Type B pancreatic cell (in vitro differentiated cells): ENCODE measurements at places on chromosomes 2 and 18.

- no peak for DNase-seq
These were observed 228.7 kb upstream of the SLC8A1 start for GRCh38 chr2:40680547-40680946.

GRCh38 chr2:11602563-11603204 is 67.3 kb downstream of the NTSR2 start:
- DNase-seq: no peak

GRCh38 chr2:19702267-19702666 is 199.5 kb downstream of the TTC32 start:
- no peak for DNase-seq

DNA sequence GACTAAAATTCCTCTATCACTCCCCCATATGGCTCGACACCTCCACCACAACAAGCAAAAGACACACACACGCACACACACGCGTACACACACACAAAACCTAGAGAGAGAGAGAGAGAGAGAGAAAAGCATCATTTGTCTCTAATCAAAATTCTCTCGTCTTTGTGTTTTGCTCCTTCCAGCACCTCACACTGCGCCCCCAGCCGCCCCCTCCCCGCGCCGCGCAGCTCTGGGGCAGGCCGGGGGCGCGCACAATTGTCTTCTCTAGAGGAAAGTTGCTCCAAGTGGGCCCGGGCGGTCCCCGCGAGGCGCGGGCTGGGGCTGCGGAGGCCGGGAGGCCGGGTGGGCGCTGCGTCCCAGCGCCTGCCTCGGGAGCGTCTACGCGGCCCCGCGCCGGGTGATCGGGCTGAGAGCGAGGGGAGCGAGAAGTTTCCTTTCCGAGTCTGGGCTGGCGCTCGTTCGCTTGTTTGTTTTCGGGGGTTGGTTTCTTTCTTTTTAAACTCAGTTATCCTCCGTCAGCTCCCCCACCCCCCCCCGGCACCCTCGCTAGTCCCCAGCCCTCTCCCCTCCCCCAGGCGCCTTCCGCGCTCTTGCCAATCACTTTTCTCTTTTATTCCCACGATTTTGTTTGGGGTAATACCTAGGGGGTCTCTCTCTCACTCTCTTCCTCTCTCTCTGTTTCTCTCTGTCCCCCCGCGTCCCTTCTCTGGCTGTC is 4.1 kb downstream of the ZEB2 start:
- DNase-seq: no peak

- no peak for DNase-seq
These were observed 10.4 kb downstream of the CERKL start for GRCh38 chr2:181646415-181646987.

DNA sequence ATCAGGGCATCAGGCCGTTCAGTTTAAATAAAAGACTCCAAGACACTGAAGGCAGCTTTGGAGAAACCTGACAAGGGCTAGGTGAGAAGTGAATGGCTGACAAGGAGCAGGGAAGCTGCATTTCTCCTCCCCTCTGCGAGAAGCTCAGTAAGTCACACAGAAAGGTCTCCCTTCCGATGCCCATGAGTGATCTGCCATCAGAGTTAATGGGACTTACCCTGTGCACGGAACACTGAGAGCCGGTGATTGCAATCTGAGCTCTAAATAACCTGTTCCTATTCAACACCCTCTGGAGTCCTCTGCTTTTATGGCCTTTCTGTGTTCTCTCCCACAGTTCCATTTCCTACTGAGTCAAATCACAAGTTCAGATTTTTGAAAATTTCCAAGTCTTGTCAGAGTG is 322.2 kb upstream of the MYT1L start:
- no peak for DNase-seq

GRCh38 chr2:24010477-24011249 is 778 bp downstream of the MFSD2B start:
- DNase-seq: no peak

DNA sequence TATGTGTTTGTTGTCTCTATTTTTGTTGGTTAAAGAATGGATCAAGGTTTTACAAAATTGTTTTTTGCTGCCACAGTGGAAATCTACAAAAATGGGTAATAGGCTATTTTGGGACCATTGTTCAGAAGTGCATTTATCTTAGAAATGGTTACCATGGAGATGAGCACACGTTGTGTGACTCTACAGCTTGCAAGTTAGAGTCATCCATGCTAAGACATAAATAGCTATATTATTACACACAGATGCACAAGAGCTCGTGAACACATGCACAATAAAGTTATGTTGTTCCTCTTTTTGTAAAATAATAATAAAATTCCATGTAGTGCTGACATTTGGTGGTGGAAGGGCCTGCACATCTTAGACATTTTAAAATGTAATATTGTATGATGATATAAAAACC is 15.5 kb upstream of the DUSP19 start:
- DNase-seq: no peak

- no peak for DNase-seq
These were observed 339.0 kb upstream of the KCNH7 start for GRCh38 chr2:163177592-163177991.

- no peak for DNase-seq
These were observed 339.8 kb downstream of the CDH19 start for GRCh38 chr18:66264130-66264529.

DNA sequence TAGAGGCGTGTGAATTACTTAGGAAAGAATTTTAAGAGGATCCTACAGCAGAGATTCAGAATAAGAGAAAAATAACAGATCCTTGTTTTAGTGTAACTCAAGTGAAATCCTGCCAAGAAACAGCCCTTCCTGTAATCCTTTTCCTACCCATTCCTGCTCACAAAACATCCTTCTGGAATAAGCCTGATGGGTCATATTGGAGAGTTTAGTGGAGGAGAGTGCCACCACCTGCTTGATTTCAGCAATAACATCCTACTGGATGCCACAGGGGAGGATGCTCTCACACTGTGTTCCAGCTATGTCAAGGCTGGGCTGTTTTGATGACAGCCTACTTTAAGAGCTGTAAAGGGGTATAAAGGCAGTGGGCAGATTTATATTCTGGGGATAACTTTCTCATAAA is 54.8 kb upstream of the CCDC178 start:
- DNase-seq: no peak

- no peak for DNase-seq
These were observed 93.9 kb downstream of the TTC32 start for GRCh38 chr2:19807866-19808265.

GRCh38 chr2:143458258-143459190 is 329.3 kb downstream of the ARHGAP15 start:
- DNase-seq: no peak

DNA sequence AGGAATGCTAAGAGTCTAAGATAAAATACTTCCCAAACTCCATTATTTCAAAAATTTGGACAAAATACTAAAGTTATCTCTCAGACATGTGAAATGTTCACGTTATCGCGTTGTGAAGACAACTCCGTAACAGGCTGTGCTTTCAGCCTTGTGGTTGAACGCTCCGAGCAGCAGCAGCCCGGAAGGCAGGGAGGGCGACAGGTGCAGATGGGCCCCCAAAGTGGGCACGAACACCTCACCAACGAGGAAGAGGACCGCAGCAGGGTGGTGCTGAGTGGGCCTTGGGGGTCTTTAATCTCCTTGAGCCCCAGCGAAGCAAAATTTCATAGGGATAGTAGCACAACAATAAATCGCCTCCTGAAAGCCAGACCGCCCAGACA is 1.0 kb upstream of the FAM110C start:
- DNase-seq: no peak

- no peak for DNase-seq
These were observed 894.1 kb downstream of the SLC4A3 start for GRCh38 chr2:220521551-220521950.

- DNase-seq: no peak
These were observed 51.4 kb downstream of the ZFP36L2 start for GRCh38 chr2:43175020-43175441.

DNA sequence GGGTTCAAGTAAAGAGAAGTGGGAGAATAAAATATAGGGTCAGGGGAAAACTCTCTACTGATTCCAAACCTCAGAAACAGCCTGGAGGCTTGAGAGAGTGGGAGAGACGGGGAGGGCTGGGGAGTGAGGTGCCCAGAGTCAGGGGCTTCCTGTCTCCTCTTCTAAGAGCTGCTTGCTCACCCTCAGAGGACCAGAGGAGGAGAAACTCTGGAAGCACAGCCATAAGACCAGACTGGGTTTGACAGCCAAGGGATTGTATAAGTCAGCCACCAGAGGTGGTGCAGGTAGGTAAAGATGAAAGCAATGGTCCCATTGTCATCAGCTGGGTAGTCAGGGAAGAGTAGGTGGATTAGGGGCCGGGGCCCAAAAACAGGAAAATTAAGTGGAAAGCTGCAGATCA is 259.4 kb downstream of the TNS1 start:
- peak; percentile 24 for DNase-seq

DNA sequence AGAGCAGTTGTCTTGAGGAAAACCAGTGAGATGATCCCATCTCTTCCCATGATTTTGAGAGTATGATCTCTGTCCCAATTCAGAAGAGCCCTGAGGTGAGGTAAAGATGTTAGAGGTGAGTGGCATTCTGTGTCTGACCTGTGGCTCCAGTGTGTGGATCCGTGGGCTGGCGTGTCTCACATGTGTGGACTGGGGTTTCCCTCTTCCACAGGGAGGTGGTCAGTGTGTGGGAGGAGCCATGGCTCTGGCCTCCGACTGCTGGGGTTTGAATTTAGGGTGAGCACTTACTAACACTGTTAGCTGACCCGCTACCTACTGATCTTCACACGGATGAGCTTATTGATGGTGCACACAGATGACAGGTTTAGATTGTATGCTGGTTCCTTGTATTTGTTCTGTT is 31.2 kb downstream of the ASAP2 start:
- DNase-seq: no peak

- DNase-seq: no peak
These were observed 95.4 kb upstream of the FZD7 start for GRCh38 chr2:201938156-201938775.

DNA sequence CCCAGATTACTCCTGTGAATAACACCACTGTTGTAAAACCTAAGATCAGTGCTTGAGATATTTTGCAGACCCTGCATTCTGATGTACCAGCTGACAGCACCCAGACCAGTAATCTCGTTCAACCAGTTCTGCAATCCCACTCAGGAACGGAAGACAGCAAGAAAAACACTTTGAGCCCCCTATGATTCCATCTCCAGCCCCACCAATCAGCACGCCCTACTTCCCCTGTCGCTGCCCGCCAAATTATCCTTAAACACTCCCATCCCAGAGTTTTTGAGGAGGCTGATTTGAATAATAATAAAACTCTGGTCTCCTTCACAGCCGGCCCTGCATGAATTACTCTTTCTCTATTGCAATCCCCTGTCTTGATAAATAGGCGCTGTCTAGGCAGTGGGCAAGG is 173.9 kb upstream of the CDH2 start:
- no peak for DNase-seq

DNA sequence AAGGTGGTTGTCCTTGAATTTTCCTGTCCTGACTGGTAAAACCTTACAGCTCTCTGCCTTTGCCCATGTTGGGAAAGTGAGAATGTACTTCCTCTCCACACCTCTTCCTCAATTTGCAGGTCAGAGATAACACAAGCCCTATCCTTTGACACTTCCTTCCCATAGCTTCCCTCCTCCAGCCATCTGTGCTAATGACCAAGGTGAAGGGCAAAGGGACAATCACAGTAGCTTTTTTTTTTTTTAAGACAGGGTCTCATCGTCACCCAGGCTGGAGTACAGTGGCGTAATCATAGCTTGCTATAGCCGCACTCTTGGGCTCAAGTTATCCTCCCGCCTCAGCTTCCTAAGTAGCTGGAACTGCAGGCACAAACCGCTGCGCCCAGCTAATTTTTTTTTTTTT is 24.3 kb upstream of the STPG4 start:
- DNase-seq: no peak

GRCh38 chr2:238509151-238509835 is 82.6 kb downstream of the ASB1 start:
- no peak for DNase-seq

DNA sequence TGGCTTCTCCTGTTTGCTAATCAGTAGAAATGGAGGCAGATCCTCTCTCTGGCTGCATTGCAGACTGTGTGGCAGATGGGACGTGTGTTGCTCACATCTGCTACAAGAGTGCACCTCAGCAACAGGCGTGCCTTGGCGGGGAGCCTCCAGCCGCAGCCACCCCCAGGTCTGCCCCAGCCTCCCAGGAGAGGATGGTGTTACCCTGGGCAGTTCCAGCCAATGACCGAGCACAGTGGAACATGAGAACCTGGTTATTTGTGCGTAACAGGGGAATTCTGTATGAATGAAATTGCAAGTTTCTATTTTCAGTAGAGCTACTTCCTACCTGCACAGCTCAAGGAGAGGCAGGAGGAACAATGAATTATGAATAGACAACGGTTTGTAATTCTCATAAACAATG is 130.6 kb upstream of the CBLN2 start:
- no peak for DNase-seq

DNA sequence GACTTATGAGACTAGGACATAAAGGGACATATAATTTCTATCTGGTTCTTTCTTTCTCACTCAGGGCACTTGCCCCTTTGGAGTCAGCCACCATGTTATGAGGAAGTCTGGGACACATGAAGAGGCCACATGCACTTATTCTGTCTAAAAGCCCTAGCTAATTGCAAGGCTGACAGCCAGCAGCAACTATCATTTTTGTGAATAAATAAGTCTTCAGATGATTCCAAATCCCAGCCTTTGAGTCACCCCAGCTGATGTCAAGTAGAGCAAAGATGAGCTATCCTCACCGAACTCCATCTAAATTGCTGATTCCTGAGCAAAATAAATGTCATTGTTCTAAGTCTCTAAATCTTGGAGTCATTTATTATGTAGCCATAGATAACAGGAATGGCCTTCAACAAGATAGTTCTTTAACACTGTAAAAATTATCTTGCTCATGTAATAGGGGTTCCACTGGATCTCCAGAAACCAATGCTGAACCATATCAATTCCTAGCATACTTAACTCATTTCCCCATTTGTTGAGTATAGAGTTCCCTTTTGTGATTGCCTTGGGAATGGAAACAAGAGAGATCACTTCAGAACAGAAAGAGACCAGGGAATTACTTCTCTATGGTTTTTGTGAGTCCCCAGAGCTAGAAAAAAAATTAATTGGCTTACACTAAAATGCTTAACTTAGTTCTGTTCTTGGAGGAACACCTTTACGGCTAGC is 50.6 kb upstream of the FN1 start:
- DNase-seq: no peak

GRCh38 chr2:192016265-192016664 is 169.4 kb upstream of the CAVIN2 start:
- DNase-seq: no peak

DNA sequence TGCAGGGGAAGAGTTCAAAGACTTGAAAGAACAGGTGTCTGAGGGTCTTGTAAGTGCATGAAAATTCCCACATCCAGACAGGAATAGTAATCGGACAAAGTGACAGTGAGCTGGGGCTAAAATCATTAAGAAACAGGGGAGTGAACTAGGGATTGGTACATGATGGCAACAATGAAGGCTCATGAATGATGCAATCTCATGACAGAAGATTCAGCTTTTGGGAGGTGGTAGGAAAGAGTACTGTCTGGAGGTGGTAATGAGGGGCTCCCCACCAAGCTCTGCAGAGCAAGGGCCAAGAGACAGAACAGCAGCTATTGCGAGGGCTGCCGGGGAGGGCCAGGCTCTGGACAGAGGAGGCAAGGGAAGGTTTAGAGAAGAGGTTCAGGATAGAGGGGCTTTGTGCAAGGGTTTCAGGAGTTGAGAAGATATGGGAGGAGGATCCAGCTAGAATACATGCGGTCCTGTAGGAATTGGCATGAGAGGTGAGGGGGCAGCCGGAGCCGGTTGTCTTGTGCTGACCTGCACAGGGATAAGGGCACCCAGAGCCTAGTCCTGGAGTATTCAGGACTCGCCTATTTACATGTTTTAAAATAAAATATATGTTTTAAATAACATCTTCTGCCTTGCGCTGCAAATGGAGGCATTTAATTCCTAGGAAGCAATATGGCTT is 31.4 kb downstream of the MAP3K20 start:
- no peak for DNase-seq
